ENCODE measurements at places on chromosomes 7 and 10. TPM values are rescaled to one million over a fixed set of nuclear protein-coding genes. Genes with fewer than 3 reads are reported as not detected.
A peak's percentile ranks its signal among the peaks of the same experiment; 100 is the strongest.

- no peak for DNase-seq
These were observed 83.8 kb downstream of the COL13A1 start for GRCh38 chr10:69885379-69886013.

- peak; percentile 76 for DNase-seq
These were observed 39.2 kb downstream of the ZNF467 start for GRCh38 chr7:149733924-149734790.

- DNase-seq = no peak
These were observed 140.8 kb downstream of the GLCCI1 start for GRCh38 chr7:8109196-8110022.

- DNase-seq = no peak
These were observed 25.8 kb downstream of the NHLRC2 start for GRCh38 chr10:113880236-113880635.

- DNase-seq = no peak
These were observed 180.9 kb downstream of the ADAM12 start for GRCh38 chr10:126207313-126207771.

DNA sequence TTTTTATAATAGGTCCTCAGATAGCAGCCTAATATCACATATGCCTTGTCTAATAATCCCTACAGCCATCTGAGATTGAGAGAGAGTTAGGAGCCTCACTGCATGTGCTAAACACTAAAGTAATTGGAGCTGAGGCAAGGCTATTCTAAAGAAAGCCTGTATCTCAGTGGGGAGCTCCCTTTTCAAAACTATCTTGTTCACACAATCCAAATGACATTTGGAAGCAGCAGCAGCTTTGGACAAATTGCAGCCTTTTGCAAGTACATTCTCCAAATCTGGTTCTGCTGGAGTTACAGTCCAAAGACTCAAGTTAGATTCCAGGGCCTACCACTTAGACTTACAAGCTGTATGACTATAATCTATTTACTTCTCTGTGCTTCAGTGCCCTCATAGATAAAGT is 104.5 kb downstream of the MACC1 start:
- no peak for DNase-seq

GRCh38 chr7:55427342-55427741 is 62.2 kb downstream of the LANCL2 start:
- no peak for DNase-seq

GRCh38 chr7:81624650-81625631 is 144.9 kb downstream of the HGF start:
- DNase-seq = no peak

GRCh38 chr10:116088985-116089384 is 184.0 kb downstream of the GFRA1 start:
- no peak for DNase-seq

DNA sequence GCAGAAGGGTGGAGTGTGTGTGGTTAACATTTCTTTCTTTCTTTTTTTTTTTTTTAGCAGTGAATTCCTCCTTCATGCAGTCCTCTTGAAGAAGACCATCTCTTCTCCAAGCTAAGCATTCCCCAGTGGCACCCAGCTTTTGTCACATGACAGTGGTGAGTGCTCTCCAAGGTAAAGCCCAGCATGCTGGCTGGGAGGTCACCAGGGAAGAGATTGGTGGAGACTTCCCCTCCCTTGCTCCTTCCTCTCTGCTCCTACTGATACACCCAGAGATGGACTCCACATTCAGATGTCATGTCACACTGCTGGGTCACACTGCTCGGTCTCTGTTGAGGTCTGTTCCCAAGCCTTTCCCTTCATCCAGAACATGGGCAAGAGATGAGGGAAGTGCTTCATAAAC is 55.3 kb downstream of the FRMPD2 start:
- no peak for DNase-seq

DNA sequence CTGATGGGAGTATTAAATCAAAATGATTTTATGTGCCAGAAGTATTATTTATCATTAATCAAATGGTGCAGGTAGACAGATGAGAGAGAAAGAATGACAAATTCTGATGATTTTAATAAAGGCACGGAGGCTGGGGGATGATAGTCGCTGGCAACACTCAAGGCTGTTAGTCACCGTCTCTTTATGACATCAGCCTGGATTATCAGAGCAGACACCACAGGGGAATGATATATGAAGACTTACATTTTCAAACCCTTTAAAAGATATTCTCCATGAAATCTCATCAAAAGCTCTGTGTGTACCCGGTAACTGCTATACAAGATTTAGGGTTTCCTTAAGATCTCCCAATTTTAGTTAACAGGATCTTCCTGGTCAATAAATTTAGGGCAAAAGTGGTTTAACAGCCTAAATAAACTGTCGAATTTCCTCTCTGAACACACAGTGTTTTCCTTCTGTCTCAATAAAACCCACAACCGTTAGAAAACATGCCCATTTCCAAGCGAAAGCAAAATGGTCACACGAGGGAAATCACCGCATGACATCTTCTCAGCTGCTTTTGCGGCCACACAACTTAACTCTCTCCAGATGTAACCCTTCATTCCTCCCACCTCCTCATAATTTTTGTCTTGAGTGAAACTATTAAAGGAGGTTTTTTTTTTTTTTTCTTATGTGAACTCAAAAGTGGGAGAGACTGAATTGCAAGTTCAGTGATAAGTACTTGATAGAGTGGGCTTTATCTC is 133.2 kb upstream of the FAM171A1 start:
- DNase-seq = no peak

DNA sequence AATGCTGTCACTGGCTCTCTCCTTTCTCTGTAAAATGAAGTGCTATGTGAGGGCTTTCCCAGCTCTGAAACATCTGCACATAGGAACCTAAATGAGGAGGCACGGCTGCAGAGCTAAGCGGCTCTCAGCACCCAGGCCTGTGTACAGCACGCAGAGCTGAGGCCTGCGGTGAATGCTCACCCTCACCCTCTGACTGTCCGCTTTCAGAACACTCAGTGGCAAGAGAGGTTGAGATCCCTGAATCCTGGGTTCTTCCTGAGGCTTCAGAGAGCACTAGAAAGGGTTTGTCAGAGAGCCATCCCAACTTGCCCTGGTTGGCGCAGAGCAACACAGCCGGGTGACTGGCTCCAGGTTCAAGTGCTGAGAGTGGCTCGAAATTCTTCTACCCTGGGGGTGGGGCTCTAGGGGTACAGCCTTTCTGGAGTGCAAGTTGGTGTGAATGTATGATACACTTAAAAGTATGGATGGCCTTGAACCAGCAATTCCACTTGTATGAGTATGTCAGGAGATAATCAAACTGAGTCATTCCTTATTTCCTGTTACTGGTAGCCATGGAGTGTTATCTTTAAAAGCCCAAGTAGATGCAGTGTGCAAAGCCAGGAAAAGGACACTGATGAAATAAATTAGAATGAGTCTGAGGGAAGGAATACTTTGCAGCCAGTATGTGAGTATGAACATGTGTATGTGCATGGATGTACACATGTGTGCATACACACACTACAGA is 1.7 kb upstream of the CCDC201 start:
- no peak for DNase-seq

The MSMB gene
- total RNA-seq = not detected

The SFTPA1 gene
- total RNA-seq = 0.83 TPM

The LIPN gene
- total RNA-seq = not detected

Measured in posterior vena cava (tissue), 2 donors.